Articular chondrocyte of knee joint (primary cell): ENCODE measurements at places on chromosomes 2 and 18. TPM values are rescaled to one million over a fixed set of nuclear protein-coding genes. Genes with fewer than 3 reads are reported as not detected.

The C2orf69 gene
- 26.8 and 28.7 TPM in 2 replicates for total RNA-seq

The GPR155 gene
- total RNA-seq: 4.1 and 5.8 TPM in 2 replicates

The ERFE gene
- total RNA-seq: 3.3 and 3.7 TPM in 2 replicates

The IL36RN gene
- total RNA-seq: not detected in 2 replicates

The ST8SIA5 gene
- 0.26 and 0.43 TPM in 2 replicates for total RNA-seq

The SCN9A gene
- under 0.01 TPM in 1 of 2 replicates, not detected in the other for total RNA-seq

The MYOM1 gene
- total RNA-seq: 0.52 and 0.76 TPM in 2 replicates

The TRIM54 gene
- total RNA-seq: not detected in 2 replicates

The LIMS4 gene
- total RNA-seq: 0.76 TPM in 1 of 2 replicates, not detected in the other

The CNTNAP5 gene
- not detected in 2 replicates for total RNA-seq

The ATP8B1 gene
- 40.2 and 46.7 TPM in 2 replicates for total RNA-seq

The KYNU gene
- total RNA-seq: 8.8 and 26.7 TPM in 2 replicates

The STPG4 gene
- total RNA-seq: 0.32 and 0.52 TPM in 2 replicates

The FAP gene
- total RNA-seq: 225 and 248 TPM in 2 replicates

The DTYMK gene
- total RNA-seq: 18.3 and 21.0 TPM in 2 replicates

The CHRND gene
- not detected in 2 replicates for total RNA-seq

The IL18RAP gene
- not detected in 2 replicates for total RNA-seq

The SNRPD1 gene
- total RNA-seq: 11.3 and 13.7 TPM in 2 replicates

The LYPD6 gene
- total RNA-seq: 0.52 and 0.86 TPM in 2 replicates

The SLC4A3 gene
- total RNA-seq: 3.6 and 3.8 TPM in 2 replicates

The TMEM169 gene
- total RNA-seq: 0.22 and 0.26 TPM in 2 replicates

The RAD51AP2 gene
- total RNA-seq: under 0.01 TPM in 1 of 2 replicates, not detected in the other

The EIF5B gene
- total RNA-seq: 15.7 and 23.7 TPM in 2 replicates
